ENCODE measurements at places on chromosomes 7 and 10.
A peak's percentile ranks its signal among the peaks of the same experiment; 100 is the strongest.

DNA sequence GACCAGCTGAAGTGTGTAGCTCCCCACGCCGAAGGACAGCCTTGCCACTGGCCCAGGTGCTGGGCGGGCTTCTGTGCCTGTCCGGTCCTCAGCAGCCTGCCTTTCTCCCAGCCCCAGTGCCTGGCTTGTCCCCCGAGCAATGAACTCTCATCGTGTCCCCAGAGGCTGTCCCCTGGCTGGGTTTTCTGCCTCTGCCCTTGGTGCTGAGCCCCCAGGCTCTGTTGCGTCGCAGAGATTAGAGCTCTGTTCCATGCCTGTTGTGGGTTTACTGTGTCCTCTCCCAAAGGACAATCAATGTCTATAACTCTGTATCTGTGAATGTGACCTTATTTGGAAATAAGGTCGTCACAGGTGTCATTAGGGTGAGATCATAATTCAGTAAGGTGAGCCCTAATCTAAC lies 226.1 kb upstream of the SHH start:
- no peak for DNase-seq

GRCh38 chr10:122245897-122246296 lies 25.2 kb upstream of the BTBD16 start:
- DNase-seq = no peak

- DNase-seq = peak; percentile 81
Measured at GRCh38 chr7:26865094-26865388, 651 bp upstream of the SKAP2 start.

GRCh38 chr10:98419469-98420261 lies 4.7 kb upstream of the PYROXD2 start:
- DNase-seq = no peak

DNA sequence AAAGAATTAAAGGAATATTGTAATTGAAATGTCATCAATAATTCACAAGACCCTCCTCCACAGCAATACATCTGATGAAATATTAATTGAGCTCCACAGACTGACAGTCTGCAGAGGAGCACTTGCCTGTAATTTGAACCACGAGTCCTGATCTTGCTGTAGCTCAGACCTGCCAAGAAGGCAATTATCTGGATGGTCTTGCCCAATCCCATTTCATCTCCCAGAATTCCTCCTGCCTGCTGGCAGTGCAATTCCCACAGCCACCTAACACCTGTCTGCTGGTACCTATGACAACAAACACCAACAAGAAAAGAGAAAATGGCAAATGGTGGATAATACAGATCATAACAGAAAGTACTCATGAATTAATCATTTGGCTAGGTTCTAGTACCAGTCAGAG lies 38.5 kb downstream of the ERCC6 start:
- no peak for DNase-seq

DNA sequence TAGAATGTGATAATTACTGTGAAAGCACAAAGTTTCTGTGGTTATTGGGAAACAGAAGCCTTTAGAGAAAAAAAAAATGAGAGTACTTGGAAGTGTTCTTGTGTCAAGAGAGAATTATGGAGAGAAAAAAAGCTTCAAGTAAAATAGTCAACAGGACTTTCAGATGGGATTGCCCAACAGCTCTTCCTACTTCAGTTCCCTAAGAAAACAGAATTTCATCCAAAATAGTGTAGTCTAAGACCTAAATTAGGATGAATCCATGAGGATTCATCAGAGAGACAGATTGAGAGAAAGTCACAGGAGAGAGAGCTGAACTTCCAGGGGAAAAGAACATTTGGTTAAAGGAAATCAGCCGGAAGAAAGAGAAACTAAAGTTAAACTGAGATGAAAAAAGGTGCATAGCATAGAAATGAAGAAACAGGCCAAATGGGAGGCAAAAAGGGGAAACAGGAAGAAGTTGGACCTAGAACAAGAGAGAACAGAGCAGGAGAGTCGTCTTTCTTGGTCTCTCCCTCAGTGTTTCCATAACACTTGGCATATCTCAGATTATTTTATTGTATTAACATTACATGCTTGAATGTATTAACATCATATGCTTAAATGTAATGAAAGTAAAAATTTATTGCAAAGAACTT lies 2.5 kb downstream of the SCIN start:
- no peak for DNase-seq

Data from Kasumi-1 (cell line).